ENCODE measurements at places on chromosomes 3 and 15. TPM values are rescaled to one million over a fixed set of nuclear protein-coding genes. Genes with fewer than 3 reads are reported as not detected.

GRCh38 chr3:179247289-179248015 lies 3.5 kb downstream of the KCNMB3 start:
- DNase-seq: no peak

DNA sequence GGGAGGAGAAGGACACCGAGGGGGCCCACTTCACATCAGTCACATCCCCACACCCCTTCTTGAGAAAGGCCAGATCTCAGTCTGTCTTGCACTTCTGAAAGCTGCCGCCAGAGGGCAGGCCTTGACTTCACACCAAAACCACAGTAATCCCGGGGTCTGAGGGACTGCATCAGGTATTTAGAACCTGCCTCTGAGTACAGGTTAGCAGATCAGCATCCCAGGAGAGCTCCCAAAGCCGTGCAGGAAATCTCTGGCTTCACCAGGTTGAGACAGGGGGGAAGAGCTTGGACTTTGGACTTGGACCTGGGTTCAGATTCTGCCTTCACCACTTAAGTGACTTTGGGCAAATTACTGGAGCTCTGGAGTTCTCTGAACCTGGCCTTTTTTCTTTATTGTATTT lies 50.3 kb downstream of the LHFPL4 start:
- peak; percentile 42 for DNase-seq

- no peak for DNase-seq
Measured at GRCh38 chr15:68277131-68277602, 378 bp upstream of the FEM1B start.

- no peak for DNase-seq
Measured at GRCh38 chr3:113265231-113265630, 53.9 kb downstream of the BOC start.

GRCh38 chr15:63896336-63897115 lies 62.8 kb upstream of the HERC1 start:
- no peak for DNase-seq

GRCh38 chr15:43930556-43930955 lies 103.8 kb downstream of the WDR76 start:
- DNase-seq: no peak

DNA sequence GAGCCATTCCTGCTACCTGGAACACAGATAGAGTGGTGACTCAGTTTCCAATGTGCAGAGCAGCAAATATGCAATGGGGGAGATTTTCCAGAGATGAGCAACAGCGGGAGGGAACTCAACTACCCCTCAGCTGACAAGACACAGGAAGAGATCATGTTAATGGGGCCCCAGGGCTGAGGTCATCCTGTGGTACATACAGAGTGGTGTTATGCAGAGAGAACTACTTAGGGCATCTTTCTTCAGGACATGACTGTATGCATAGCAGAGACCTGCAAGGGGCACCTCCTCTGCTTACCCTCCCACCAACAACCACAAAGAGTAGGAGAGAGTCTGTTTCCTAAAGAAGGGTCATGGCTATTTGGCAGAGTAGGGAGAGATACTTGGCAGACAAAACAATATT lies 6.8 kb upstream of the TBC1D5 start:
- no peak for DNase-seq

- DNase-seq: no peak
Measured at GRCh38 chr3:30630238-30631030, 24.0 kb downstream of the TGFBR2 start.

DNA sequence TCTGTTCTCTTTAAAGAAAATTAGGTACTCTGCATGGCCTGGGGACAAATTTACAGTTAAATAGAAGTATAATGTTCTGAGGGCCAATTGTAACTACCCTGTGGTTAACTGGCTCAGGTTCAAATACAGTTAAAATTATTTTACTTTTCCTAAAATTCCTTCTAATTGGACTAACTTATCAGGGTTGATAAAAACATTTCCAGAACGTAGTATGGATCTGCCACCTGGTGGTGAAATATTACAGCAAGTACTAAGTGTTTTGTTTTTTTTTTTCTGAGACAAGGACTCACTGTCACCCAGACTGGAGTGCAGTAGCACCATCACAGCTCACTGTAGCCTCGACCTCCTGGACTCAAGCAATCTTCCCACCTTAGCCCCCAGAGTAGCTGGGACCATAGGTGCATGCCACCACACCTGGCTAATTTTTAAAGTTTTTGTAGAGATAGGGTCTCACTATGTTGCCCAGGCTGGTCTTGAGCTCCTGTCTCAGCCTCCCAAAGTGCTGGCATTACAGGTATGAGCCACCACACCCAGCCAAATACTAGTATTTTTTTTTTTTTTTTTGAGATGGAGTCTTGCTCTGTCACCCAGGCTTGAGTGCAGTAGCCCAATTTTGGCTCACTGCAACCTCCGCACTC lies 29.2 kb downstream of the NEO1 start:
- DNase-seq: peak; percentile 57

- no peak for DNase-seq
Measured at GRCh38 chr3:98902351-98902740, 851 bp upstream of the DCBLD2 start.

GOLGA8S gene
- polyA plus RNA-seq: 0.24 TPM

CXCR6 gene
- polyA plus RNA-seq: 2.4 TPM

RAD18 gene
- polyA plus RNA-seq: 8.2 TPM

CAND2 gene
- polyA plus RNA-seq: 2.8 TPM

LCMT2 gene
- 8.1 TPM for polyA plus RNA-seq

SLC9C1 gene
- polyA plus RNA-seq: 0.33 TPM

NANOGP8 gene
- 0.30 TPM for polyA plus RNA-seq

TIMP4 gene
- 0.91 TPM for polyA plus RNA-seq
